ENCODE measurements at places on chromosomes 11 and 22.

DNA sequence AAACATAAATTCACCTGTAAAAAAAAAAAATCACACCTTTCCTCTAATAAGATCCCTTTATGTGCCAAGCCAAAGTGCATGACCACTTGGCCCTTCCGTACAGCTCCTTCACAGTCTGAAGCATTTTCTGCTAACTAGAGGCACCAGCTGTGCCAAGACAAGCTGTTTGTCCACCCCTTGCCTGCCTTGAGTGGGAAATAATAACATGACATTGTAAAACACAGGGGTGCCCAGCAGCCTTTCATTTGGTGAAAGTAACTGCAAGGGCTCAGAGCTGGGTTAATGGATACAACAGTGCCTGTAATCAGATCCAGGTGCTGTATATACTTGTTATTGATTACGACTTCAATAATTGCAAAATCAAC lies 59.2 kb downstream of the DDIAS start:
- DNase-seq, result no peak

GRCh38 chr11:36108881-36109589 lies 165.2 kb downstream of the LDLRAD3 start:
- DNase-seq, result no peak

DNA sequence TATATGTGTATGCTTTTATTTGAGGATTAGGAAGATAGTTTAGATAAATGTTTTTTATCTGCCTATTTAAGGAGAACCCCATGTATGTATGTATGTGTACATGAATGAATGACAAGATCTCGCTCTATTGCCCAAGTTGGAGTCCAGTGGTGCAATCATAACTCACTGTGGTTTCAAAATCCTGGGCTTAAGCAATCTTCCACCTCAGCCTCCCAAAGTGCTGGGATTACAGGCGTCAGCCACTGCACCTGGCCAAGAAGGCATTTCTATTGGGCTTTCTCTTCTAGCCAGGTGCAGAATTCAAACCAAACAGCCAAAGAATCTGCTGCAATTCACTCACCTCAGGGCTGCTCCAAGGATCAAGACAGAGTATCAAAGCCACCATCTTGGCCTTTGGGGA lies 25.5 kb upstream of the DGKZ start:
- no peak for DNase-seq

DNA sequence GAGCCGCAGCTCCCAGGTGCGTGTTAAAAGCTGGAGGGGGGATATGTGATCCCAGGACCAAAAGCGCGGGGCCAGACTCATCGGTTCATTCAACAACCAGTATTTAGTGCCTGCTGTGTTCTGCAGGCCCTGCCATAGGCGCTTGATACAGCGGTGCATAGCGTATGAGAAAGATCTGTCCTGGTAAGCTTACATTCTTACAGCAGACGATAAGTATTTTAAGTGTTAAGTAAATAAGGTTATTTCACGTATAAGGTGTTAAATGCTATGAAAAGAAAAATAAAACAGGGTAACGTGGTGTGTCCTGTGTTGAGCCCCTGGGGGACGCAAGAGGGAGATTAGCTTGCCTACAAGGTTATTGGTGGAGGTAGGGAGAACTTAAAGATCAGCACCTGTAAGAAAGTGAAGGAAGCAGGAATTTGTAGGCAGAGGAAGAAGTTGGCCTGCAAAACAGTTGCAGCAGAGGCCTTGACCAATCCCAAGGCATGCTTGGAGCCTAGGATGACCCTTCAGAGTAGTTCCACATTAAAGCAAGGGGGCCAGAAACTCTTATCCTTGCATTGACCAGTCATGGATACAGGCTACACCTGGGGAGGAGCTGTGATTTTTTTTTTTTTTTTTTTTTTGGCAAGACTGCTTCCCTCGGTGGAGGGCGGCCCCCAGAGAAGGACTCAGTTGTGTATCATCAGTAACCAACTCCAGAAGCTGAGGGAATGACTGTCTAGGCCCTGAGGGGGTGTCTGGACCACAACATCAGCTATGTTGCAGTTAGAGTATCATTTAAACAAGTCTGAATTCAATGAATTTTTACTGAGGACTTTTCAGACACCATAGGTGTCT lies 487 bp upstream of the LIPT2 start:
- no peak for DNase-seq

DNA sequence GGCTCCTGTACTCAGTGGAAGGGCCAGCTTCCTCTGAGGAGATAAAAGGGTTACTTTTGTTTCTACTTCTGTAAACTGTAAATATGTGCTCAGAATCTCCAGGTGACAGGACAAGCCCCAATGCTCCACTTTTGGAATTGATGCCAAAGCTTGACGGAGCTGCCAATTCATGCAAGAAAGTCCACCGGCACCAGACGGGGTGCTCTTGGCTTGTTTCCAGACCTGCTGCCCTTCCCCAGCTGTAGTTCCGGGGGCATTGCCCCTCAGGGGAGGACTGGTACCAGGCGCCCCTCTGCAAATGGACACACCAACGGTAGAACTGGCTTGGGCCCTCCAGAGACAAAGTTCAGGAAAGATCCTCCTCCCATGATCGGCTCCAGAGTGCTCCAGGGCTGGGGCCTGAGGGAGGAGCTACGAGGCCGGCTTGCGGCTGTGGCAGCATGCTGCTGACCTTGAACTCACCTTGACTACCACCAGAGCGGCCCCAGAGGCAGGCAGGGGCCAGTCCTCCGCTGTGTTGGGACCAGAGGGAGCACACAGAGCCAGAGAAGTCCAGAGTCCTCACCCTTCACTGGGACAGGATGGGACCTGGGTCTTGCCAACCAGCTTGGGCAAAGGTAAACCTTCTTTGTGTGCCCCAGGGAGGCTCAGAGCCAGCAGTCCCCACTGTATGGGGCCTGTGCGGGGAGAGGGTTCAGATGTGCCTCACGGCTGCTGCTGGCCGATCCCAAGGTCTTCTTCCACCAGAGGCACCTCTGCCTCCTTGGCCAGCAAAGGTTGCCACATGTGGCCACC lies 17.8 kb upstream of the OAF start:
- no peak for DNase-seq

DNA sequence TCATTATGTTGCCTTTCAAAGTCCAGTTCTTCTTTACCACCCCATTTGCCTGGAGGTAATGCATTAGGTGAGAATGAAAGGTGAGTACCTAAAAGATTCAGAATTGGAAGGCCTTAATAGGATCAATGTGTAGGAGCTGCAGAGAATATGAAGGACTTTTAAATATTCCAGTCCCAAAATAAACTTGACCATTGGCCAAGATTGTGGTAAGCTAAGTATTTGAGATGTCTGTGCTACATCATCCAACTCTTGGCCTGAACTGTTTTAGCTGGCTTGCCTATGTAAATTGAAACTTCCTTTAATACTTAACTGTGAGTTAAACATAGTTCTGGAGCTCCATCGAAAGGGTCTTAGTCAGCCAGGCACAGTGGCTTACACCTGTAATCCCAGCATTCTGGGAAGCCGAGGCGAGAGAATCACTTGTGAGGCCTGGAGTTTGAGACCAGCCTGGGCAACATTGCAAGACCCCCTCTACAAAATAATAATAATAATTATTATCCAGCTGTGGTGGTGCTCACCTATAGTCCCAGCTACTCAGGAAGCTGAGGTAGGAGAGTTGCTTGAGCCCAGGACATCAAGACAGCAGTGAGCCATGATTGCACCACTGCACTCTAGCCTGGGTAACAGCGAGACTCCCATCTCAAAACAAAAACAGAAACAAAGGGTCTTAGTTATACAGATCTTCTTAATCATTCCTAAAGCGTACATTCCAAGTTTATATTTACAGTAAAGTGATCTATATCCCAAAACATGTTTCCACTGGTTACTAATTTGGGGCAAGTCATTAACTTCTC lies 29.8 kb downstream of the MTMR3 start:
- DNase-seq, result no peak

DNA sequence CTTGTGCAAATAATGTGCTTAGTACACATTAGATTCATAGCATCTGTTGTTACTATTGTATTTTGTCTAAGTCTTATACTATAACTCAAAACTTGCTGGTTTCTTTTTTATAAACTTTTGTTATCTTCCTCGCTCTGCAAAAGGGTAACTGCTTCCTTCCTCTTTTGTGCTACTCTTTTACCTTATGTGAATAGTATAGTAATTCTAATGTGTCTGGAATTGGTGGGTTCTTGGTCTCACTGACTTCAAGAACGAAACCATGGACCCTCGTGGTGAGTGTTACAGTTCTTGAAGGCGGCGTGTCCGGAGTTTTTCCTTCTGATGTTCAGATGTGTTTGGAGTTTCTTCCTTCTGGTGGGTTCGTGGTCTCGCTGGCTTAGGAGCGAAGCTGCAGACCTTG lies 563.1 kb upstream of the LUZP2 start:
- DNase-seq, result no peak

- peak; percentile 95 for DNase-seq
Observed at GRCh38 chr11:88420165-88420791, 82.7 kb upstream of the CTSC start.

GRCh38 chr11:80727315-80727714 lies 1286.5 kb upstream of the TENM4 start:
- no peak for DNase-seq

GRCh38 chr11:10742460-10743208 lies 8.4 kb upstream of the CTR9 start:
- DNase-seq, result no peak

- no peak for DNase-seq
Observed at GRCh38 chr11:36237391-36237790, 51.8 kb downstream of the COMMD9 start.

DNA sequence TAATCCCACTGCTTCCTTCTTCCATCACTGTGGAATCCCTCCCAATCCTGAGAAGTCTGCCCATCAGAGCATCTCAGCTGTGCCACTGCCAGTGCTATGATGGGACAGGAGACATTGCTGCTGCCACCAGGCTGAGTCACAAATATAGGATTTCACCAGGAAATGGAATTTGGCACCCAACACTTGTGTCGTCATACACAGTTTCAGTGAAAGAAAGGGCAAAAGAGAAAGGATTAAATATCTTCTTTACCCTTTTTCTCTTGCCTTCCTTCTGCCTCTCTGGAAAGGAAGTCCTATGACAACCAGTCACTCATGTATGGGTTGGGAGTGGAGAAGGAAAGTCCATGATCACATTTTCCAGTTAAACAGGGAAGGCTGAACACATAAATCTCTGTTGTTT lies 133.4 kb downstream of the SPON1 start:
- no peak for DNase-seq

DNA sequence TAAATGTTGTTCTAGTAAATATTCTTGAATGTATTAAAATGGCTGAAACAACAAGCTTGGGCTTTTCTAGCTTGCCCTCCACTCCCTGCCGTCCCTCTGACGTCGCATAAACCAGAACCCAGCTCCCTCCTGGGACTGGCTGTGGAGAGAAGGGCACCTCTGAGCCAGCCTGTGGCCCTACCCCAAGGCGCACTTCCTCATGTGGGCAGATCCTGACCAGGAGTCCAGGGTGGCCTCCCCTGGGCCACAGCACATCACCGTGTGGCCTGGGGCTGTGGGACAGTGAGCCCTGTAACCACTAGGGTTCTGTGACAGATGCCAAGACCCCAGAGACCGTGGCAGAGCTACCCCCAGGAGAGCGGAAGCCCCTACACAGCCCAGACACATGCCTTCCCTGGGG lies 10.2 kb upstream of the ADORA2A start:
- no peak for DNase-seq

DNA sequence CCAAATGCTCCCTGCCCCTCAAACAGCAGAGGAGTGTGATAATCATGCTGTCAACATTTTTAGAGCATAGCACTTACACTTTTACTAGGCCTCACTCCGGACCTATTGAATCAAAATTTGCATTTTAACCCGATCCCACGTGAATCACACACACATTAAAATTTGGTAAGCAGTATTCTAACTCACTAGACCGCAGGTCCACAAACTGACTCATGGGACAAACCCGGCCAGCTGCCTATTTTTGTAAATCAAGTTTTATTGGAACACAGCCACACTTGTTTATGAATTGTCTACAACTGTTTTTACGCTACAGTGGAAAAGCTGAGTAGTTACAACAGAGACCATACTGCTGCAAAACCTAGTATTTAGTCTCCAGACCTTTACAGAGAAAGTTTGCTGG lies 43.3 kb downstream of the SNX19 start:
- DNase-seq, result no peak

GRCh38 chr11:93498641-93499040 lies 44.5 kb downstream of the SMCO4 start:
- DNase-seq, result no peak

DNA sequence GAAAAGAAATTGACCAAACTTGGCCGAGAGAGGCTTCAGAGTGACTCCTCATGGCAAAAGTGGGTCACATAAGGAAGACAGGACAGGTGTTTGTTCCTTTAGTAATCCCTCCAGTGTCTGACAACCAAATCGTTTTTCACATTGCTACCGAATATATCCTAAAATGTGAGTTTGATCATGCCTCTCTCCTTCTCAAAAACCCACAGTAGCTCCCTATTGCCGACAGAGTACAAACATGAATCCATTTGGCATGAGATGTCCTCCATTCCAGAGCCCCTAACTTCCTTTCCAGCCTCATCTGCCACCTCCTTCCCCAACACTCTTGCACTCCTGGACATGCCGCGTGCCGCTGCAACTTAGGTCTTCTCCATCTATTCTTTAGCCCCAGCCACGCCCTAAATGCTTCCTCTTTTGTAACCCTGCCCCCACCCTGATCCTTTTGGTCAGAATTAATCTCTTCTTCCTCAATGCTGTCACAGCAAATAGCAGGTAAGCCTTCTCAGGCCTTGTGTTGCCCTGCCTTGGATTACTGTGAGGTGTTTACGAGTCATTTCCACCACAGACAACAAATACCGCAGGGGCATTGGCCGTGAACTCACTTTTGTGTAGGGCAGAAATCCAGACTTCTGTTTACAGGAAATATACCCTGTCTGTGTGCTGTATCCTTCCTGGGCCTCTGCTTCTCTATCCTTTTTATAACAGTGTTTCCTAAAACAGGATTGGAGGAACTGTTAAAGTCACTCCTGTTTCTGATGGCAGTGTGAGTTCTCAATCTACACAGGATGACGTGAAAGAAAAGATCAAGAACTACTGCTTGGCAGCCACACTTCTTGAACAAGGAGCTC lies 66.0 kb upstream of the FTH1 start:
- DNase-seq, result no peak

GRCh38 chr22:48740731-48741405 lies 1086.8 kb downstream of the BRD1 start:
- no peak for DNase-seq

- peak; percentile 54 for DNase-seq
Observed at GRCh38 chr11:2483426-2483825, 38.6 kb downstream of the KCNQ1 start.

- no peak for DNase-seq
Observed at GRCh38 chr22:32804531-32805360, 3.2 kb downstream of the TIMP3 start.

All from vagina (tissue), 2 donors.